GM19239 (cell line): ENCODE measurements at places on chromosomes 7 and 10.
A peak's percentile ranks its signal among the peaks of the same experiment; 100 is the strongest.

DNA sequence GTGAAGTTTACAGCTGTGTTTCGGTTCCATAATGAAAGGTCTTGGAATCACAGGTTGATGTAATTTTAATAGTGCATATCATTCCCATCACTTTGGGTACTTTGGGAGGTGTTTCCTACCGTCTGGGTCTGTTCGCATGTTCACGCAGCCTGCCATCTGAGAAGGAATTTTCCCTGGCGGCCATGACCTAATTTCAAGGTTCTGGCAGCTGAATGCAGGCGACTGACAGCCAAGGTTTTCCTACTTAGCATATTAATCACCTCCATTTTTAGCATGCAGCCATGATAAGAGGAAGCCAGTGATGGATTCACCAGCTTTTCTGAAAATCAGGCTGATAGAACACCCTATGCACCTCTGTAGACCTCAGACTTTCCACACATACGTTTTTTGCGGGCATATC, 319.1 kb upstream of the TMEM229A start:
- no peak for DNase-seq

DNA sequence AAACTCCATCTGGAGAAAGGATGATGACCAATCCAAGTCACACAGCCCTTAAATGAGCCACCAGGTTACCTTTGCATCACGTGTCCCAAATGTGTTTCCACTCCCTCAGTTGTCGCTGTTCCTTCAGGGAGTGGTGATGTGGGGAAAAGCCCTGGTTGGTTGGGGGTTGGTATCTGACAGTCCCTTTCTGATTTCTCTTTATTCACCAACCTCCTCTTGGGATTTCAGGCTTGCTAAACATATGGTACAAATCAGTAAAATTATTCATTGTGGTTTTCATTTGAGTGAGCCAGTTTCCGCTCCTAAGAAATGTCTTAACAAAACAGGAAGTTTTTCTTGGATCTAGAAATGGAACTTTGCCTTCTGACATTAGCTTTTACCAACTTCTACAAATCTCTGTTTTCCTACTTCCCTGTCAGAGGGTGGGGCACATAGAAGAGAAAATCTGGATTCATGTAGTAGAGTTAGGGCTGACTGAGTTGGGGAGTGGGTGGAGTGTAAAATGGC, 40.0 kb upstream of the KMT2E start:
- no peak for DNase-seq

- no peak for DNase-seq
These were observed 22.1 kb upstream of the FBXW4 start for GRCh38 chr10:101716891-101717659.

DNA sequence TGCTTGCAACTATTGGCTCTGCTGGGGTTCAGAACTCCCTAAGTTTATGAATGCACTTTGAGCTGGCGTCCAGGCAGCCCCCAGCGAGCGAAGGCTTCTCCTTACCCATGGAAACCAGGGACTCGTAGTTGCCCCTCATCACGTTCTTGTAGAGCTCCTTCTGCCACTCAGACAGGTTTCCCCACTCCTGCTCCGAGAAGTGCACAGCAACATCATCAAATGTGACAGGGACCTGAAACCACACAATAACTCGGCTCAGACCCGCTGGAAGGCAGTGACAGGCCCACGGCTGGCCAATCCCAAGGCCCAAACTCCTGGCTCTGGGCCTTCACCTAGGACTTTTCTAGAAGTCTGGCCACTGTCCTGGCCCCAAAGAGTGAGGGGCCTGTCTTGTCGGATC, 6.9 kb downstream of the ZNF777 start:
- DNase-seq: no peak

DNA sequence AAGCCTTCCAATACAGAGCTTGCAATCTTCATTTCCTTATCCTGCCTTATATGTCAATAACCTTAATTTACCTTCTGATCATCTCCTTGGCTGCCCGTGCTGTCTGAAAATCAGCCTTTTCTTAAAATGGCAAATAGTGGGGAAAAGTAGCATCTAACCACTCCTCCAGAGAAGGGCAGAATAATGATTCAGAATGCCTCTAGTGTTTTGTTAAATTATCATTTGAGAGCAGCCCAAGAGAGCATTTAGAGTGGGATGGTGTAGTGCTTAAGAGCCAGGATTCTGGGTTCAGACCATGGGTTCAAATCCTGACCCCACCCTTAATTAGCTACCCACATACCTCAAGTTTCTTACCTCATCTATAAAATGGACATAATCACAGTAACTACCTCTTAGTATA, 4.6 kb upstream of the TMEM139 start:
- DNase-seq: no peak

DNA sequence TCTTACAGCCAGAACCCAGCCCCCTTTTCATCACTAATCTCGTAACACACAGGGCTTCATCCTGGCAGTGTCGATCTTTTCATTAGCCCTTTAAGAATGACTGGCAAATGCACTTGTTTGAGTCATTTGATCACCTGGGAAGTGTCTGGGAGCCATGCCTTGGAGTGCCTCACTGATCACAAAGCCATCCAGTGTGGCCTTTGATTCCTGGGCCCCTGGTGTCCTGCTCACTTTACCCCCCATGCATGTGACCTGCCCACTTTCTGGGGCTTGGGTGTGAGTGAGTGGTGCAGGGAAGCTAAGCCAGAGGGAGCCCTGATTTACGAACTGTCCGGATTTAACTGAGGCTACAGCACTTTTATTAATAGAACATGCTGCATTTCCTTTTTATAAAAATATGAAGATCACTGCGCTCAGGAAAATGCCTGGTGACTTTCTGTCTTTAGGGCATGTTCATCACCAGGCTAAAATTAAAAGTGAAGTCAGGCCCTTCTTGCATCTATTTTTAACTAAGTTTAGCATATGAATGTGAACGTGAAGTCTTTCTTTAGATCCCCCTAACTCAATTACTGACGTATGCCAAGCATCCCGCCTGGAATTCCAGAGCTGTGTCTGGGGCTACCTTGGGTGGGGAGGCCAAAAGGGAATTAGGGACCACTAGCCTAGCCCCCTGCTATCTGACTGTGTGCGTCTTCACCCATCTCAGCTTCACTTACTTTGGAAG, 23.6 kb downstream of the RBM20 start:
- no peak for DNase-seq

- DNase-seq: no peak
These were observed 569.5 kb downstream of the TYW1 start for GRCh38 chr7:67566101-67566500.

DNA sequence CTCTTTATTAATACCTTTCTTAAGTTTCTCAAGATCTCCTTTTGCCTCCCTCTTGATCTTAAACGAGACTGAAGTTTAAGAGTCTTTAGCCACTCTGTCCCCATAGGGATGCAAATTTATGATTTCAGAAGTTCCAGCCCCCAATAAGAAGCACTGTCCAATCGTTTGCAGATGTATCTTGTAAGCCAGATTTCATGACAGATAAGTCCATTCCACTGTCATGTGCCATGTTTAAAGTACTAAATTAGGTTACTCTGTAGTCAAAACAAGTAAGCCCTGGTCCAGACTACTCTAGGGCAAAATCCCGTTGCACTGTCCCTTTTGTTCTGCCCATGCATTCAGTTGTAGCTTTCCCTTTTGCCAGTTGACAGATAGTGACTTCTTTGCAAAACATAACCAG, 157.2 kb upstream of the KAT6B start:
- no peak for DNase-seq

DNA sequence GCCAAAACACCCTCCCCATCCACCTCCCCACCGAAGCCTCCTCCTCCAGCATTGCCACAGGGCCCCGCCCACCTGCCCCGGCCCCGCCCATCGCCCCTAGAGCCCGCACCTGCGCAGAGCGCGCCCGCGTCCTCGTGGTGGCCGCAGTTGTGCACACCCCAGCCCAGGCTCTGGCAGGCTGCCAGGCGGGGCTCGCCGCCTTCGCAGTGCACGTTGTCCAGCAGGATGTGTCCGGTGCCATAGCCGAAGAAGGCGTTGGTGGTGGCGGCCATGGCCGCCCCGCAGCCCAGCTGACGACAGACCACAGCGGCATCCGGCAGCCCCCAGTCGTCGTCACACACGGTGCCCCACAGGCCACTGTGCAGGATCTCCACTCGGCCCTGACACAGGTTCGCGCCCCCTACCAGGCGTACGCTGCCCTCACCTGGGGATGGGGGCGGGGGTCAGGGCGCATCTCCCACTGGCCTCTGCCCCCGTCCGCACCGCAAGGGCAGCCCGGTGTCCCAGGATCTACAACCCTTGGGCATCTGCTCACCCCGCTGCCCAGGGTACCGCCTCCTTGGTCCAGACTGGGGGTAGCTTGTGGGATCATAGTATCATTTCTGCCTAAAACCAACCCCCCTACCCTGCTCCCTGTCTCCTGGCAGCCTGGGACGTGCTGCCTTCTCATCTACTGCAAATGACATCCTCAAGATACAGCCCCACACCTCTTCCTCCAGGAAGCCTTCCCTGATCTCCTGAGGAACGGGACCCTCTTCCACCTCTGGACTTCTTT, 11.9 kb downstream of the SSC4D start:
- DNase-seq: peak; percentile 85

GRCh38 chr7:44200699-44201461, at the start of gene YKT6:
YKT6 (plus strand) TSS chr7:44200978; CDS start chr7:44201136, 158 bp downstream.
- peak; percentile 99 for DNase-seq

DNA sequence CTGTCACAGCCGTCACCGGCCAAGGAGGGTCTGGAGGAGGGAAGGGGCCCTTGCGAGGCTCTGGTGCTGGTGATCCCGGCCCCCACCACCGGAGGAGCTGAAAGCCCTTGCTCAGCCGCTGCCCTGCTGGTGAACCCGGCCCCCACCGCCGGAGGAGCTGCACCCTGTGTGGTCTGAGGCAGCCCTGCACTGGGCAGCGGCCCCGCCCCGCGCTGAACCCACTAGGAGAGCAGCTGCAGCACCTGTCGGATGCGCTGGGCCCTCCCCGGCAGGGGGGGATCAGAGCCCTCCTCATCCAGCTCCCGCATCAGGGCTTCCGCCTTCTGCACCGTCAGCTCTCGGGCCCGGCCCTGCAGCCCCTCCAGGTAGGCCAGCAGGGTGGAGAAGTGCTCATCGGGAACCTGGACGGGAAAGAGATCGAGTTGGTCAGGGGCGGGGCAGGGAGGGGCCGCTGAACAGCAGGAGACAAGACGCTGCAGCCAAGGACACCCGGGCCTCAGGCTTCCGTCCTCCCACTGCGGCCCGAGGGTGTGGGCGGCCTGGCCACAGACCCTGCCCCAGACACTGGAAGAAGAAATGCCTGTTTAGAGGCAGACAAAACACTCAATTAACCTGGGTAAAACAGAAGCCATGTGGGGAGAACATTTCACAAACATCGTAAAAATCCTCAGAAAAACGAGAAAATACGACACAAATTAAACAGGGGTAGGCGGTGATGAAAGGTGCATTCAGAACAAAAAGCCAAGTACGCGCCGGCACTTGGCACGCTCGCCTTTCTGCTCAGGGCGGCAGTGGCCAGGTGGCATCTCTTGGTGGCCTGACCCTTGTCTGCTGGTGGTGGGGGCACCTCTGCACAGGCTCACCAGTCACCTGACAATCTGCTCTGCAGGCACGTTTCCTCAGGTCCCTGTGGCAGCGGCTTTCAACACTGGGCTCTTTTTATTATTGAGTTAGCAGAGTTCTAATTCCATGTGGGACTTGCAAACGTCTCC, 14.7 kb downstream of the CYP2W1 start:
- DNase-seq: no peak

DNA sequence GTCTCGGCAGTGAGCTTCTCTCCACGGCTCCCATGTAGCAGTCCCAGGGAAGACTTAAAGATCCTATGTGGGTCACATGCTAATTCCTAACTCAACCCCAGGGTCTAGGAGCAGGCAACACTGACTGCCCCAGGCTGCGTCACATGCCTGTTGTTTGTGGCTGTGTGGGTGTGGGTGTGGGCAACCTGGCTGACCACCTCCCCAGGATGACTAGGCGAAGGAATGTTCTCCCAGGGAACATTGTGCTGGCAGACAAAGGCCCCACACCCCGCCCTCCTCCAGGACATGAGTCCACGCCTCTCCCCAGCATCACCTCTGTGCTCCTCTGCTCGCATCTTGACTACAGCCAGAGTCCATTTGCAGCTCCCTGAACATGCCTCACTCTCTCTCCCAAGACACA, 30.3 kb downstream of the SLC29A3 start:
- no peak for DNase-seq

- no peak for DNase-seq
These were observed 1211.6 kb upstream of the LRRN3 start for GRCh38 chr7:109879287-109879828.

DNA sequence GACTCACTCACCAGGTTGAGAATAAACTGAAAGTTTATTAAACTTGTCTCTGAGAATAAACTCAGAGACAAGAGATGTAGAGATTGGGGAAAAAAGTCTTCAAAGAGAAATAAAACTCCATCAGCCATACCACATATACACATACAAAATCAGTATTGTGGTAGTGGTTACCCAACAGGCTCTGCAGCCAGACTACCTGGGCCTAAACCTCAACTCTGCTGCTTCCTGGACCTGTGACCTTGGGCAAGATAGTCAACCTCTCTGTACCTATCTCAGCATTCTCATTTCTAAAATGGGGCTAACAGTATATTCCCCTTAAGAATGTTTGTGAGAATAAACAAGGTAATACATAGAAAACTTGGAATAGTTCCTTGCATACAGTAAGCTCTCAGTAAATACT, 15.3 kb downstream of the TPK1 start:
- DNase-seq: no peak

- DNase-seq: no peak
These were observed 110.8 kb downstream of the JAZF1 start for GRCh38 chr7:28069807-28070206.

GRCh38 chr7:41880107-41880506, 177.2 kb upstream of the INHBA start:
- no peak for DNase-seq

GRCh38 chr7:70143075-70144044, 545.1 kb downstream of the AUTS2 start:
- no peak for DNase-seq

- no peak for DNase-seq
These were observed 6.3 kb downstream of the LOXL4 start for GRCh38 chr10:98261436-98262277.

DNA sequence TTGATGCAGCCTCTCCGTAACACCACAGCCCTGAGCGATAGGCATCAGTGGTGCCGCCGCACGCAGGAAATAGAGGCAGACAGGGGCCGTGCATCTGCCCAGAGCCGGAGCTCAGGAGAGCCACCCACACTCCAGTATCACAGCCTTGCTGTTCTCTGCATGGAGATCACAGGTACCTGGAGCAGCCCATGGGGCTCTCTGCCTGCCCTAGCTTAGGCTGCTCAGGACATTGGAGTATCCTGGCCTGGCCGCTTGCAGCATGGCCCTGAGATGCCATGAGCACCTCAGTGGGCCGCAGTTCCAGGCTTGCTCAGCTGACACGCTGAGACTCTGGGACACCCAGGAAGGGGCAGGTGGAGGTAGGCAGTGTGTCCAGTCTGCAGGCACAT, 47.0 kb downstream of the ELFN1 start:
- no peak for DNase-seq

DNA sequence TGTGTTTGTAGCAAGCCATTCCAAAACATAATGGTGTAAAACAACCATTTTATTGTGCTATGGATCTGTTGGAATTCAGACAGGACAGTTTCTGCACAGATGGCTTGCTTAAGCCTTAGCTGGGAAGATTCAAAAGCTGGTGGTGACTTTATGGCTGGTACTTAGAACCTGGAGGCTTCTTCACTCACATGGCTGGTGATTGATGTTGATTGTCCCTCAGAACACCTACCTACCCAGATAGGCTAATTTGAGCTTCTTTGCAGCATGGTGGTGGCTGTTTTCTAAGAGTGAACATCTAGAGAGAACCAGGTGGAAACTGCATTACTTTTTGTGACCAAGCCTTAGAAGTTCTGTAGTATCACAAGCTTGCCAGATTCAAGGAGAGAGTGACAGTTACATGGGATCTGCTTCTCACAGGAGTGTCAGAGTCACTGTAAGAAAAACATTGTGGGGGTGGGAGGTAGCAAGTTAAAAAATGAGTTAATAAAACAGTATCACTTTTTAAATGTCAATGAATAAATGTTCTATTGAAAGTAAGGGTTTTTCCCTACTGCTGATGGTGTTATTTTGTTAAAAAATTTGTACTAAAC, 7.1 kb downstream of the R3HCC1L start:
- no peak for DNase-seq
